ENCODE measurements at places on chromosomes 7 and 10. TPM values are rescaled to one million over a fixed set of nuclear protein-coding genes. Genes with fewer than 3 reads are reported as not detected.

The UPK3B gene
- total RNA-seq, result 2.7 TPM

DNA sequence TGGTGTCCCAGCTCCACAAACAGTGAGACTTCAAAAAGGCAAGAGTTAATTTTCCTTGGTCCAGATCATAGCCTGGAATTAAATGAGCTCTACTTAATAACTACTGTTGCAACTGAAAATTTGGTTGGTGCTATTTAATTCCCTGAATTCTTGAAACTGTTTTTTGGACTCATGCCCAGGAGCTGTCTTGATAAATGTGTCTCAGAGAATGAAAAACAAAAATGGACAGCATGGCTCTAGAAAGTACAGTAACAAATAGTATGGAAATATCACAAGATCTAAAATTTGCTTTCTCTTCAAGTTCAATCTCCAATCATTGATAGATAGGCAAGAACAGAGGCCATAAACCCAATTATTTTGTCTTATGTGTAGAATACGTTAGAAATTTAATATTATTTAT, 42.5 kb downstream of the CCDC71L start:
- DNase-seq, result no peak

DNA sequence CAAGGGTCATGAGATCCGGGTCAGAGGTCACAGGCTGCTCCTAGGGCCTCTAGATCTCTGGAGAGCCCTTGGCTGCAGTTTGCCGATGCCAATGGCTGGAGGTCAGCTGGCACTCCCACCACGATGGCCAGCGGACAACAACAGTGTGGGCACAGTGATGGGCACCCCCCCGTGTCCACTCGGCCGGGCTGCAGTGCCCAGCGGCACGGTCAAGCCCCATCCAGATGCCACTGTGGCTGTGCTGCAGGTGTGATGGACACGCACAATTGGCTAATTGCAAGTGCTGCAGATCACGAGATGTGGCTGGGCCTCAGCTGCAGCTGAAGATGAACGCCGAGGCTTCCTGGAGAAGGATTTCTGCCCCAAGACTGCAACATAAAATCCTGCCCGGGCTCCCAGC, 80.7 kb downstream of the PDGFA start:
- no peak for DNase-seq

The PRRT4 gene
- total RNA-seq, result 0.30 TPM

DNA sequence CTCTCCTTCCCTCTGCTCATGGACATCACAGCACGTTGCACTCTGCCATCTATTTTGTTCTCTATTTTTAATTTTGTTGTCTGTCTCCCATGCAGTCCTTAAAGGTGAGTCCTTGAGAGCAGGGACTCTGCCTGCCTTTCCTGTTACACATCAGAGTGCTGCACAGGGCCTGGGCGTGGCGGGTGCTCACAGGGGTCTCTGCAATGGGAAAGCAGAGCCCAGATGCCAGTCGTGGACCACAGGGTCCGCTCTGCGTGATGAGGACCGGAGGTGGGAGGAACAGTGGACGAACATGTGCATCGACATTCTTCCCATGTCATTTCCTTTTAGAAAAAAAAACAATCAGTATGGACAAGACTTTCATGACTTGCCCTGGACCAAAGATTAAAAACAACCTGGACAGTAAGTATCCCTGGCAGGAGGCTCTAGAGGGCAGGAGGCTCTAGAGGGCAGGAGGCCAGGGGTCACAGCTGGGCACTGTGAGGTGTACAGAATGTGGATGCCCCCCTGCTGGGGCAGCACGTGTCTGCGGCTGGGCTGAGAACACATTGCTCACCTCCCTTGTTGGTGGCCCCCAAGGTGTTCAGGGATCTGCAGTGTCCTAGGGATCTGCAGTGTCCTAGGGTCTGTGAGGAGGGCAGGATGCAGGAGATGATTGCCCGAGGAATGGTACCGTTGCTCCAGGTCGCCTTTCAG, 29.6 kb upstream of the ZNF488 start:
- no peak for DNase-seq

The AGR2 gene
- not detected for total RNA-seq

DNA sequence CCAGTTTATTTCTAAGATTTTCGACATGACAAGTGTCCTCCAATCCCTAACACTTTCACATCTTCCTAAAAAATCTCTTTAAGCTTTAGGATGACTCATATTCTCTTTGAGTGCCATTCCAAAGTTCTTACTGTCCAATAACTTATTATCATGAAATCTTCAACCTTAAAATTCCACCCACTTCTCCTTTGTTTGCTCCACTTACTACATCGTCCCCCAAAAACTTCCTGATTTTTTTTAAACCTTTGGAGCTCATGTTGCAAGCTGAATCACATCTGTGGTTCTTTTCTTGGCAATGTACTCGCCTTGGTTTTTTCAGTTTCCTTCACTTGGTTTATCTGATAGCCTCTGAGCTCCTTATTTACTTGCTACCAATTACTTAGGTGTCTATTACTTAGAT, 39.2 kb upstream of the JCAD start:
- DNase-seq, result no peak

The HMX2 gene
- total RNA-seq, result not detected

DNA sequence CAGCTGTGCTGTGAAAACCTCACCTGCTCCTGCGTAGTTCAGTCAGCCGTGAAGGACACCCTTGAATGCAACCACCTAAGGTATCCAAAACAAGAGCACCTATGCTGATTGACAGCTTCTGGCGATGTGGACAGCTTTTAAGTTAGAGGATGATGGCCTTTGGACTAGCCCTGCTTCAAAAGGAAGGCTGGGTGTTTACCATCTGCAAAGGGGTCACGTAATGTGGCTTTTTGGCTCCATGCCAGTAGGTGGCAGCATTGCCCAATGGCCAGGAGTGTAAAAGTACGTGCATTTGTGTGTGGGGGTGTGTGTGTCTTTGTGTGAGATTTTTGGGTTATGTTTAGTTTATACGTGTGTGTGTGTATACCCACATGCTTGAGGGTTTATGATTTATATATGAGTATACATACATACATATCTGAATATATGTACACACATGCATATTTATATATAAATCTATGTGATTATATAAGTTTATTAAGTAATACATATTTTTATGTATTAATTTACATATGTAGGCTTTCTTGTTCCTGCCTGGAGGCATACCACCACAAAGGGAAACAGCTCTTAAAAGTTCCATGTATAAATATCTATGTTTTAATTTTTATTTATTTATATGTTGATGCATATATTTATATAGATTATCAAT, 236.3 kb upstream of the ANKRD30A start:
- DNase-seq, result peak; percentile 51

DNA sequence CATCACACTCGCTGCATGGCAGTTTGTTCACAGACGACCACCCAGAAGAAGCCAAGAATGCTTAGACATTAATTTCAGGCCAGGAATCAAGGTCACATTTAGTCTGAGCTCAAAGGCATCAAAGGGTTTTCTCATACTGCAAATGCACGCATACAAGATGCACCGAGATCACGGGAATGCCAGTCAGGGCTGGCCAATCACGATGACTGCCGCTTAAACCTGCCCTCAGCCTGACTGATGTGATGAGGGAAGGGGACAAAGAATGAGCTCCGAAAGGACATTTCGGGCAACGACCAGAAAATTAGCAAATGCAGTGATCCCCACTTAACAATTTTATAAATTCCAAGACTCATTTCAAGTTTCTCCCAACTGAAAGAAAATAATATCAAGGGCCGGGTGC, 20.2 kb downstream of the CTBP2 start:
- DNase-seq, result no peak

The DGKB gene
- total RNA-seq, result not detected

DNA sequence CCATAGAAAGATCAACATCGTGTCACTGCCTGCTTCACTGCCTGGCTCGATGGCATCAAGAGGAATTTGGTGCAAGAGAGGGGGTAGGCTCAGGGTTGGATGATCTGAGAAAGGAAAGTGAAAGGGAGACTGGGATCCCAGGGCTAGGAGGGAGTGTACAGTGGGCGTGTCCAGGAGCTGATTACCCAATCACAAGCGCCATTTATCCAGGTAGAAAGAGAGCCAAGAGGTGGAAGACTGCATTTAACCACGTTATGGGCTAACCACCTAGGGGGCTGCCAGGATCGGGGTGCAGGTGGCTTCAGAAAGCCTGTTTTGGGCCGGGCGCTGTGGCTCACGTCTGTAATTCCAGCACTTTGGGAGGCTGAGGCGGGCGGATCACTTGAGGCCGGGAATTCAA, 10.3 kb downstream of the PODXL start:
- no peak for DNase-seq
